ENCODE measurements at places on chromosomes 2 and 18. TPM values are rescaled to one million over a fixed set of nuclear protein-coding genes. Genes with fewer than 3 reads are reported as not detected.

GRCh38 chr2:113685471-113685870, 58.4 kb downstream of the RABL2A start:
- no peak for DNase-seq

DNA sequence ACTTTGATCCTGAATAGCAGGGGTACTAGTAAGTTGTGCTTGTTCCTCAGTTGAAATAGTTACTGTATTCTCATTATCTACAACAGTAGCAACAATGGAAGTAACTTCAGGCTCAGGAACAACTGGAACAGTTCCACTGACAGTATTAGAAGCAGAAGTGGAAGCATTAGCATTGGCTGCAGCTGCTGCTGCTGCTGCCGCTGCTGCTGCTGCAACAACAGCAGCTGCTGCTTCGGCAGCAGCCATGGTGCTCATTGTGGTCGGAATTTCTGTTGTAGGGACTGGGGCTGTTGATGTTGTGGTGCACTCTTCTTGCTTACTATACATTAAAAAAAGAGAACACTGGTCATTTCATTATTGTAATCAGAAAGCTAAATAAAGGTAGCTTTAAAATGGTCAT, 40.8 kb downstream of the PRPF40A start:
- no peak for DNase-seq

GRCh38 chr18:28151434-28151833, 25.5 kb downstream of the CDH2 start:
- DNase-seq, result no peak

- no peak for DNase-seq
Observed at GRCh38 chr2:151983221-151983620, 115.6 kb downstream of the CACNB4 start.

Gene LRRTM4
- polyA plus RNA-seq, result 1.2 TPM

Gene XDH
- polyA plus RNA-seq, result 0.10 TPM

Gene PIEZO2
- 17.8 TPM for polyA plus RNA-seq

Gene SH3BP4
- 44.0 TPM for polyA plus RNA-seq
